ENCODE measurements at places on chromosomes 11 and 22.

GRCh38 chr11:75320643-75321042 lies 30.8 kb downstream of the ARRB1 start:
- no peak for DNase-seq

GRCh38 chr11:64755681-64756361 lies 4.0 kb downstream of the PYGM start:
- no peak for DNase-seq

DNA sequence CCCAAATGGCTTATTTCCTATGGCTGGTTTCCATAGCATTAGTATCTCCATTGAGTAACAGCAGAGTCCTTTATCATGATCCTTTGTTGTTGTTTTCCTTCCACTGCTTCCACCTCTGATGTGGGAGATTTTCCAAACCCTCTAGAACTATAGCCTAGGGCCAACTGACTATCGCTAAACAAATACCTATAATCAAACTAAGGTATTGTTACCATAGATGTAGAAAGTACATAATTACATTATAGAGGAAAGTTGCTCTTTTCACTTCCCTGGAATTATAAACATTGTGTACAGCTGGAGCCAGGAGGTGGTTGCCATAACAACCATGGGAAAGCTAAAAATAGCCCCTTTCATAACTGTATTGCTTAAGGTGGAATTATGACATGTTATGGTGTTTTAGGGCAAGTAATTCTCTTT lies 47.0 kb upstream of the ALKBH3 start:
- no peak for DNase-seq

- DNase-seq: no peak
Measured at GRCh38 chr11:109729761-109730160, 307.8 kb downstream of the C11orf87 start.

- DNase-seq: no peak
Measured at GRCh38 chr11:727281-727701, 20.0 kb upstream of the TALDO1 start.

DNA sequence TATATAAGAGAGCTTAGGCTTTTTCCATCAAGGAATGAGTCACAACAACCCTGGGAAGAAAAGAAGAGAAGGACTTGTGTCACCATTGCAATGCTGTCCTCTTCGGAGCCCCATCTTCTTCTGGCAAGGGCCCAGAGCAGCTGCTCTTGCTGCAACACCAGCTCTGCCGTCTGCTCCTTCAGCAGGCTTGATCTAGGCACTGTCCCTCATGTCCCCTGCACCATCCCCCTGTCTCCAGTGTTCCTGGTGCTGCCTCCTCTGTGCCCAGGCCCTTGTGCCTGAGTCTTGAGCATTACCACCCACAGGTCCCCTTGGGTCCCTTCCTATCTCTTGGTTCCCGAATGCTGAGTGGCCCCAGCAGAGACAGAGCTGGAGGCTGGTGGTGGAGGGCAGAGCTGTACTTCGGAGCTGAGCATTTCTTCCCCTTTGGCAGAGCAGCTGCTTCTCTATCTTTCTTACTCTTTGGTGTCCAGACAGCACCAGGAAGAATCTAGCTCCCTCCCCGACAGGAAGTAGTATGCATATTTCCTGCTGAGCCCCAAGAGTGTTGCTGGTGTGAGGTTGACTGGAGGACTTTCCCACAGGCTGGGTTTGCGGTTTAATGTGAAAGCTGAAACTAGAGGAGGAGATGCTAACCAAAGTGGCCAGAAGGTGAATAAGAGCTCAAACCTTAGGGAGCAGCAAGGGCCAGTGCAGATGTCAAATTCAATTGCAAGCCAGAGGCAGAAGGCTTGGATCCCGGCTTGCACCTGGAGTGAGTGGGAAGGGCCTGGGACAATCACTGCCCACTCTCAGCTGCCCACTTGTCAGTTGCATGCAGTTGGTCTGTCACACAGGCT lies 27.8 kb downstream of the WEE1 start:
- no peak for DNase-seq

- DNase-seq: no peak
Measured at GRCh38 chr22:49196046-49196511, 631.6 kb downstream of the BRD1 start.

GRCh38 chr11:16959602-16960001 lies 54.6 kb downstream of the PLEKHA7 start:
- no peak for DNase-seq

DNA sequence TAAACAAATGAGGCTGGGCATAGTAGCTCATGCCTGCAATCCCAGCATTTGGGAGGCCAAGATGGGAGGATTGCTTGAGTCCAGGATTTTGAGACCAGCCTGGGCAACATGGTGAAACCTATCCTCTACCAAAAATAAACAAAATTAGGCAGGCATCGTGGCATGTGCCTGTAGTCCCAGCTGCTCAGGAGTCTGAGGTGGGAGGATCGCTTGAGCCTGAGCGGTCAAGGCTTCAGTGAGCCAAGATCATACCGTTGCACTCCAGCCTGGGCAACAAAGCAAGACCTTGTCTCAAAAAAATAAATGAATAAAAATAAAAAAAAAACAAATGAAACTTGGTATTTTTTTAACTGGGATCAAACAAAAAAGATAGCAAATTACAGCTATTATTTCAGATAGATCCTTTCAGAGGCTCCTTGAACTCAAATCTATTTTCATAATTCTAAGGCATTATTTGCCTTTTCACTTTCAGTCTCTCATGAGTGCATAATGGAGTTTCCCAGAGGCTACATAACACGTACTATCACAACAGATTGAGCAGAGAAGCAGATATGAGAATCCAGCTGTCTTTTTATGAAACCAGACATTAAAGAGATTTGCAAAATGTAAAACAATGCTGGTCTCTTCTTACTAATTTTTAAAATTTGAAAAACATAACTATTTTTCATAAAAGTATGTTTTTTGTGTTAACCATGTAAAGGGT lies 23.1 kb downstream of the DDIAS start:
- DNase-seq: no peak

GRCh38 chr11:7893796-7894195 lies 37.3 kb downstream of the OR10A6 start:
- DNase-seq: no peak

All from kidney epithelial cell (primary cell).